Memory B cell (primary cell): ENCODE measurements at places on chromosomes 13 and 19.

- no peak for DNase-seq
Measured at GRCh38 chr19:12411893-12412292, 10.8 kb upstream of the ZNF799 start.

DNA sequence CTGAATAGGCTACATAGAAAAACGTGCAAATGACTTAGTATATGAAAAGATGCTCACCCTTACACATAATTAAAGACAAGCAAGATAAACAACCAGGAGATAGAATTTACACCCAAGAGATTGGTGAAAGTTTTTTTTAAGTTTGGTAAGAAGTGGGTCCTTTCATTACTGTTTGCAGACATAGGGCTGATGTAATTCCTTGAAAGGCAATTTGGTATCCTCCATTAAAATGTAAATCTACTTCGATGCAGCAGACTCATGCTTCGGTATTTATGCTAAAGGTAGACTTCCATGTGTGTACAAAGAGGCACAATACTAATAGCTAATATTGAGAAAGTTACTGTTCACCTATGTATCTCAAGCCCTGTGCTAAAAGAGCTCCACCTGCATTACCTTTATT, 33.5 kb downstream of the CNMD start:
- DNase-seq, result no peak

DNA sequence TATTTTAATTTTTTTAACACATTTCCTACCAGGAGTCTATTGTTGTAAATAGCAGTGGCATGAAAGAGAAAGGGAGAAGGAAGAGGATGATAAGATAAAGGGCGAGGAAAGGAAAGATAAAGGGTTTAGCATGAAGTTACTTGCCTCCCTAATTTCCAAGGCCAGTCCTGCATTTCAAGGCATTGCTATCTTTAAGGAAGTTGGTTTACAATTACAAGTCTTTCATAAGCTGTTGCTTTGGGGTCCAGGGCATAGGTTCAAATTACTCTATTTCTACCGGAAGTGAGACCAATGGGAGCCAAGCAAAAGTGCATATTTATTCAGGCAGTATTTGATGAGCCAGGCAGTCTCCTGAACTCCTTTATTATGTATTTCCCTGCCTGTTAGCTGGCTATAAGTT, 27.7 kb upstream of the UBL3 start:
- DNase-seq, result no peak

DNA sequence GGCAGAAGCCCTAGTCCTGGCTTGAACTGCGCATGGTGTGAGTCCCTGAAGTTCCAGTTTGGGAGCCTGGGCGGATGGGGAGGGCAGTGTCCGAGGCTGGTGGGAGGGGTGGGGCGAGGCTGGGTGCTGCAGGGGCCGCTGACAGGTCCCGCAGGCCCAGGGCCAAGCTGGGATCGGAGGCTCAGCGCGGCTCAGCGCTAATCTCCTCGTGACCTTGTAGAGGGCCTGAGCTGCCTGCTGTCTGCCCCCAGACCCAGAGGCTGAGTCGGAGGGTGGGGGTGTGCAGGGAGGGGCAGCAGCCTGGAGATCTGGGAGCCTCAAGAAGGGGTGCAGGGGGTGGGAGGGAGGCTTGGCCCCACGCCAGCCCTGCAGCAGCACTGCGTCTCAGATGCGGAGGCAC, 3.0 kb downstream of the ATP1A3 start:
- no peak for DNase-seq

DNA sequence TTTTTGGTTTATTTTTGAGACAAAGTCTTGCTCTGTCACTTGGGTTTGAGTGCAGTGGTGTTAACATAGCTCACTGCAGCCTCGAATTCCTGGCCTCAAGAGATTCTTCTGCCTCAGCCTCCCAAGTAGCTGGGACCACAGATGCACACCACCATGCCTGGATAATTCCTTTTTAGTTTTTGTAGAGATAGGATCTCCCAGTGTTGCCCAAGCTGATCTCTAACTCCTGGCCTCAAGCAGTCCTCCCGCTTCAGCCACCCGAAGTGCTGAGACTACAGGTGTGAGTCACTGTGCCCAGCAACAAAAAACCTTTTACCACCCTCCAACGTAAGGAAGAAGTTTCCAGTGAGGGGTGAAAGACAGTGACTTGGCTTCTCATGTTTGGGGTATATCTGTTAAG, 81.1 kb upstream of the TSHZ3 start:
- DNase-seq, result no peak

GRCh38 chr19:39405958-39406655, 540 bp upstream of the ZFP36 start:
- DNase-seq, result peak; percentile 84

DNA sequence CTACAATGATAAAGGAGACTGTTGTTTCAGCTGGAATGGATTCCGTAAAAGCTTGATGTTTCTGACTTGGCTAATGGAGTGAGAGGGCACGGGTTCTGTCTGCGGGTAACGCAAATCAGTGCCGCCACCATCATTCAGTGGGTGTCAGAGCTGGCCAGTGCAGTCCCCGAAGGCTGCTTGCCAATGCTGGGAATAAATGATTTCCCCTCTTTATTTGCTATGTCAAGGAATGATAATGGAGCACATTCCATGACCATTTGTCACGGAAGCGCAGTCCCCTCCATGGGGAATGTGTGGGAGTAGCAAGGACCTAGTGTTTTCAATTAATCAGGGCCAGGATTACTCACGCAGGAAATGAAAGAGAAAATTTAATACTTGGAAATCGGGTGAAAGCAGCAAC, 899.3 kb downstream of the UQCRFS1 start:
- DNase-seq, result no peak
